ENCODE measurements at places on chromosomes 1 and 21.
A peak's percentile ranks its signal among the peaks of the same experiment; 100 is the strongest.

DNA sequence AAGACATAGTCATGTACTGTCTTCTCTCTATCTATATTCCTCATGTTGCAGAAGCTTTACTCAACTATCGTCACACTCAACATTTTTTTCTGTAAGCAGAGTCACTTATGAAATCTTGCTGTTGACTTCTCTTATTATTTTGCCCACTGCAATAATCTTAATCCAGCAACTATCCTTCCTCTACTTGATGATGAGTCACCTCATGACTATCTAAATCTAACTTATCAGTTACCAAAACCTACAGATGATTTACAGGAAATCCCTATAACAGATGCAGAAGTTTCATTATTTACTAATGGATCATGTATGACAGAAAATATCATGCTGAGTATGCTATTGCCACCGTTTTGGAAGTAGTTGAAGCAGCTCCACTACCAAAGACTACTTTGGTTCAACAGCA is 378.9 kb downstream of the DUSP10 start:
- H3K36me3 ChIP-seq = no peaks in the 10 kb centered on the region
- no peak overlapping the region for H3K27ac ChIP-seq
- no peak overlapping the region for H3K4me3 ChIP-seq
- H3K27me3 ChIP-seq = peaks cover 28% of the 10 kb centered on the region

GRCh38 chr21:24205319-24205718 is 1402.0 kb downstream of the MRPL39 start:
- no peak overlapping the region for H3K27ac ChIP-seq
- no peaks in the 10 kb centered on the region for H3K4me1 ChIP-seq
- DNase-seq = no peak

- H3K4me3 ChIP-seq = no peak overlapping the region
- H3K36me3 ChIP-seq = no peaks in the 10 kb centered on the region
- H3K27me3 ChIP-seq = peaks cover 29% of the 10 kb centered on the region
- no peak overlapping the region for H3K27ac ChIP-seq
- no peaks in the 10 kb centered on the region for H3K4me1 ChIP-seq
Observed at GRCh38 chr1:60872426-60873054, 209.8 kb upstream of the NFIA start.

DNA sequence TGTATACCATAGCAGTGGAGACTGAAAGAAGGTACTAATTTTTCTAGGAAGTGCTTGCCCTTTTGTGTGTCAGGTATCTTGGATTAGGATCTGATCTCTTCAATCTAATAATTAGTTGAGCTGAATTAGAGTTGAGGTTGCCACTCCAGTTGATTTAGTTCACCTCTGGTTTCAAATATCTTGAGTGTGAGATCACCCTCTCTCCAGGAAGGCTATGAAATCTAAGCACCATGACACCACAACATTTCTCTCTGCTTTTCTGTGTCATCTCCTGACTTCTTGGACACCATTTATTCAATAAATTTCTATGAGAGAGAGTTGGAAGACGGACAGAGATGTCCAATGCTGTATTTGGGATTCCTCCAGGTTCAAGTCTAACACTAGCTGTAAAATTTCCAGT is 212.8 kb downstream of the DYRK1A start:
- H3K36me3 ChIP-seq = peaks cover 2% of the 10 kb centered on the region
- H3K27ac ChIP-seq = no peak overlapping the region
- peaks cover 33% of the 10 kb centered on the region for H3K27me3 ChIP-seq
- H3K4me3 ChIP-seq = no peak overlapping the region

GRCh38 chr1:171139890-171140289 is 45.2 kb upstream of the FMO2 start:
- H3K4me1 ChIP-seq = peaks cover 3% of the 10 kb centered on the region
- peaks cover 66% of the 10 kb centered on the region for H3K27me3 ChIP-seq
- no peak overlapping the region for H3K27ac ChIP-seq
- H3K36me3 ChIP-seq = peaks cover 3% of the 10 kb centered on the region
- no peak for DNase-seq

- no peaks in the 10 kb centered on the region for H3K36me3 ChIP-seq
- no peaks in the 10 kb centered on the region for H3K4me1 ChIP-seq
- no peak overlapping the region for H3K27ac ChIP-seq
- H3K27me3 ChIP-seq = no peaks in the 10 kb centered on the region
- no peak overlapping the region for H3K4me3 ChIP-seq
Observed at GRCh38 chr1:68675336-68675735, 178.5 kb upstream of the DEPDC1 start.

GRCh38 chr1:232452117-232452516 is 177.8 kb downstream of the SIPA1L2 start:
- DNase-seq = no peak
- H3K27ac ChIP-seq = no peak overlapping the region
- H3K4me3 ChIP-seq = no peak overlapping the region
- peaks cover 4% of the 10 kb centered on the region for H3K27me3 ChIP-seq

GRCh38 chr1:156004843-156005584 is 15.7 kb downstream of the SSR2 start:
- H3K4me1 ChIP-seq = peaks cover 21% of the 10 kb centered on the region
- DNase-seq = no peak
- H3K27ac ChIP-seq = peak overlapping the region; percentile 74
- H3K27me3 ChIP-seq = no peaks in the 10 kb centered on the region
